ENCODE measurements at places on chromosomes 2 and 18.

DNA sequence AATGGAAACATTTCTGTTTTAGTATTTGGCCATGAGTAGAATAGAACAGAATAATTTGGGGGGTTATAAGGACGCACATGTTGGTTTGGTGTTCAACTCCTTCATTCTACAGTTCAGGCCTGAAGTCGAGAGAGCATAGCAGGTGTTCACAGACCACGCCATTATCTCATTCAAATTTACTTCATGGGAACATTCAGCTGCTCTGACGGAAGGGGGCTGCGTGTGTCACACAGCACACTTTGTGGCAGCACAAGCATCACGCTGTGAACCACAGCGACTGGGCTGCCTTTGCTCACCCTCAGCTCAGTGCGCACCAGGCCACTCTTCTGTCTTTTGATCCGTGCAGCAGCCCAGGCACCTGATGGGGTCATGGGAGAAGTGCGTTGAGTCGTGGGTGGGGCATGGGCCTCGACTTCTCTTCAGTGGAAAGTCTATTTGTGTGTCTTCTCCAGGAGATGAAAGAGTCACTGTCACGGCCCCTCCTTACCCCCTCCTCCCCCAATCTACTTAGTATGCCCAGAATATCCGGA lies 348.6 kb upstream of the SALL3 start:
- no peak for DNase-seq

GRCh38 chr2:82215212-82215611 lies 1910.7 kb upstream of the LRRTM1 start:
- no peak for DNase-seq

DNA sequence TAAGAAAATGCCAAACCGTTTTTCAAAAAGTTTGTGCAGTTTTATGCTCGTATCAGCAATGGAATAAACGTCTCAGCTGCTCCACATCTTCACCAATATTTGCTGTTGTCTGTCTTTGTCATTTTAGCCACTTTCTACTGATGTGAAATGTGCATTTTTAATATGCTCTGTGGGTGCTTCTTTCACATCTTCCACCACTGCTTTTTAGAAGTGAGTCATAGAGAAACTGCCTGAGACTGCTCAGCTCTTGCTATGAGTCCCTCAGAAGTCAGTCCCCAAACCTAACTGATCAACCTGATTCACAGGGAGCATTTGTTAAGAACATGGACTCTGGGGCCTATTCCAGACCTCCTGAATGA lies 41.0 kb upstream of the EPC2 start:
- no peak for DNase-seq

DNA sequence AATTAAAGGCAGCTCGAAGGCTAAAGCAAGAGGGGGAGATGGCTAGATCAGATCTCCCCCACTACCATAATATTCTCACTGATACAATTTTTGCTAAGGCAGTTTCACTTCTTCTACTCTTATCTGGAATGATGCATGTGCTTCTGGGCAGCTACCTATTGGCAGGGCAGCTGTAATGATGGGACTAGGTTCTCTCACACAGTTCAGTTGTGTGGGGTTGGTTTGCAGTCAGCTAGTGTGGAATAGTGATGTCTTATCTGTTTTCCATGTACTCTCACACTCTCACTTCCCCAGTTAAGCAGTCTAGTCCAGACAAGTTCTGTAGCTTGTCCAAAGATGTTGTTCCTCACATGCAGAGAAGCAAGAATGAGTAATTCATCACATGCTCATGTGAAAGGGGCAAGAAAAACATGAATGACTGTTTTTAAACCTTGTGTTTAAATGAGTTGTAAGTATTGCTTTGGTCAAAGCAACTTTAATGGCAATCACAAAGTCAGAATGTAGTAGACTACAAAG lies 836.1 kb downstream of the CBLN2 start:
- no peak for DNase-seq

DNA sequence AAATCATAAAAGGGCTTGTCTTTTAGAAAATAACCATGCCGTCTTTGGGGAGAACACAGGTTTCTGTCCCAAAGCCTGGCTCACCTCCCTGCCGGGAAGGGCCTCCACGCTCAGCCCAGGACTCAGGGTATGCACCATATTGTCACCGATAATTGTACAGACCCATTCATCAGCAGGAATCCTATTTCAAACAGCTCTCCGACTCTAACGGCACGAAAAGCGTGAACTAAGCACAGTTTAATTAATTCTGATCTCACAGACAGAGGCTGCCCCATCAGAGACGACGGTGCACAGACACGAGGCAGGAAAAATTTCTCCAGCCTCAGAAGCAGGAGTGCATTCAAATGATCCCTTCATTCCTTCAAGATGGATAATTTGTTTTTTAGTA lies 276.2 kb downstream of the MYCN start:
- no peak for DNase-seq

DNA sequence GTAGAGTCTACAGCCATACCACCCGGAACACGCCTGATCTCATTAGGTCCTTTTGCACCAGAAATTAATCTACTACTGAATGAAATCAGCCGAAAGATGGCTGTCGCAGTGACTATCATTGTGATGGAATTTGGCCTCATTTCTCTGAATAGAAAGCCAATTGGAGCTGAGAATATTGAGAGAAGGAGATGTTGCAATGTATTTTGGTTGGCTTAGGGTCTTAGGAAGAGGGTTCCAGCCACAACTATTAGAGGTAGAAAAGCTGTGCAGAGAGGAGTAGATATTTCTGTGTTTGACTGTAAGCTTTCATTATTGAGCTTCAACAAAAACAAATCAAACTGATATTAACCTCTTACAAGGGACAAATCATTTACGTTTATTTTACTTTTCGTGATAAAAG lies 98.1 kb downstream of the THSD7B start:
- DNase-seq = no peak
